AG08396 (cell line): ENCODE measurements at places on chromosomes 5 and 9.

DNA sequence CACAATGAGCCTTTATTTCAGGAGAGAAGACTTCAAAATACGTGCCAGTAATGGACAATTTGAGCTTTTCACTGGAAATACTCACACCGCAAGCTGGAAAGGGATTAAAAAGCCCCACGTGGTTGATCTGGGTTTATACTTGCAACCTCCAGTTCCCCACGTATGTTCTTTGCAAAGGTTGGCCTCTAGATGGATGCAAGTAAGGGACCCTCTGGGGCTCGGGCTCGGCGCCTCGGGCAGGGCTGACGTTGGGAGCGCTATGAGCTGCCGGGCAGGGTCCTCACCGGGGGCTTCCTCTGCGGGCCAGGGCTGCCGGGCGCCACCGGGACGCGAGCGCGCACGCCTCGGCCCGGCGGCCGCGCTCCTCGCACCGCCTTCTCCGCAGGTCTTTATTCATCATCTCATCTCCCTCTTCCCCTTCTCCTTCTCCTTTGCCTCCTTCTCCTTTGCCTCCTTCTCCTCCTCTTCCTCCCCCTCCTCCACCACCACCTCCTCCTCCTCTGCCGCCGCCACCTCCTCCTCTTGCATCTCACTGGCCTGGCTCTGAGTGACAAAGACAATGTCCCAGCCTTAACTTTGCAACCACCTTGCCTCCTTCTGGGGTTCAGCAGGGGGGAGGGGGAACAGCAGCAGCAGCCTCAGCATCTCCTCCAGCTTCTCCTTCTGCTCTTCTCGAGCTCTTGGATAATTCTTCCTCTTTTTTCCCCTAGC, 701 bp upstream of the ZNF462 start:
- peak; percentile 38 for DNase-seq

DNA sequence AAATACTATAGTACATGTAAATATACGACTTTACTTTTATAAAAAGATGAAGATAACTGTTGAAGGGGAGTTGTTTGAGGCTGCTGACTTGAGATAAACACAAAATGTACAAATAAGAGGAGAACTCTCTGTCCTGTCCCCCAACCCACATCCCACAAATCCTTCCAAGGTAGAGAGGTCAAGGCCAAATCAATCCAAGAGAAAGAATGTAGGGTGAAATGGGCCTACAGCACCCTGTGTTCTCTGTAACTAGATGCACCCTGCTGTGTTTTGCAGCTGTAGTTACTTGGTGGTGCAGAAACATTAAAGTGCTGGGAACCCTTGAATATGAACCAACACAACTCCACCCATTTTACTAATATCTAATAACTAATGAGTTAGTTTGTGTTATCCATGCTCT, 2.0 kb upstream of the LHFPL2 start:
- DNase-seq = no peak

GRCh38 chr5:101678481-101679193, 617.4 kb downstream of the SLCO4C1 start:
- peak; percentile 26 for DNase-seq

DNA sequence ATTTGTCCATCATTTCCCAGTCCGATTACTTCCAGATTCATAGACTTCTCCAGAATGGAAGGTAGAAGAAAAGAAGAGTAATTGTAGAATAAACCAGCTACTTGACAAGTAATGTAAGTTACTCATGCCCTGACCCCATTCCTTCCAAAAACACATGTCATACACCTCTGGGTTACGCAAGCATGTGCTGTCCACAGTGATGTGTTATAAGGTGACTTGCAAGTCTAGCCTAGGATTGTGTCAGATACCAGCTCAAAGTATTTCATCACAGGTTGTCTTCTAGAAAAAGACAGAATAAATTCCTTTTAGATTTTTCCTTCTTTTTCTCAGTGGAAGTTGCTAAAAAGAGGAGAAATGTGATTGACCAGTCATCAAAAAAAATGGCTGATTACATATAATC, 8.0 kb upstream of the TLR4 start:
- DNase-seq = no peak

DNA sequence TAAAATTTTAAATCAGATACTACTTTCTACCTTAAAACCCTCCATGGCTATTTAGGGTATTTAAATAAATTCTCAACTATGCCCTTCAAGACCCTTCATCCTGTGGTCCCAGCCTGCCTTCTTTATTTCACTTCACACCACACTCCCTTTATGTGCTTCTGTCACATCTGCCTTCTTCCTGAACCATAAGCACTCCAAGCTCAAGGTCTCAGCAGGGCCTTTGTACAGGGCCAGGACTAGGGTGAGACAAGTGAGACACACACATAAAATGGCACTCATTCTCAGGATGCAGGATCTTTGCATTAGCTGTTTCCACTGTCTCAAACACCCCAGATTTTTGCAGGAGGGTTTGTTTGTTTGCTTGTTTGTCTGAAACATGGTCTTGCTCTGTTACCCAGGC, 7.6 kb downstream of the ITK start:
- DNase-seq = no peak

DNA sequence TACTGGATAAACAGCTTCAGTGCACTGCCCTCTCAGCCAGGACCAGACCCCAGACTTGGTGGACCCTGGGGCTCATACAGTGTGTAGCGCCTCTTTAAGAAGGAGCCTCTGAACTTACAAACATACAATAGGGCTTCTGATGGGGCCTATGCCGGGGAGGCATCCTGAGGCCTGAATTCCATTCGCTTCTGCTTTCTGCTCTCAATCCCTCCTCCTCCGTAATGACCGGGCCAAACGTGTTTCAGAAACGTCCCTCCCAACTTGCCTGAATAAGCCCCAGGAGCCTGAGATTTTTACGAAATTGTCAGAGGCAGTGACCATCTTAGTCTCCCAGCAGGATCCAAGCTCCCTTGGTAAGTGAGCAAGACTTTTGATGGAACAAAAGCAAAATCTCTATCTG, 128.1 kb upstream of the BOD1 start:
- no peak for DNase-seq

DNA sequence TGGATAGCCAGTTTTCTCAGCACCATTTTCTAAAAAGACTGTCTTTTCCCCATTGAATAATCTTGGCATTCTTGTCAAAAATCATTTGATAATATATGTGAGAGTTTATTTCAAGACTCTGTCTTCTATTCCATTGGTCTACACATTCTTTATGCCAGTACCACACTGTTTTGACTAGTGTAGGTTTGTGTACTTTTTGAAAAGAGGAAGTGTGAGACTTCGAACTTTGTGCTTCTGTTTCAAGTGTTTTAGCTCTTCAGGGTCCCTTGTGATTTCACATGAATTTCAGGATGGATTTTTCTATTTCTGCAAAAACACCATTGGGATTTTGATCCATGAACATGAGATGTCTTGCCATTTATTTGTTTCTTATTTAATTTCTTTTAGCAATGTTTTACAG, 78.5 kb upstream of the ALDH1A1 start:
- DNase-seq = no peak

DNA sequence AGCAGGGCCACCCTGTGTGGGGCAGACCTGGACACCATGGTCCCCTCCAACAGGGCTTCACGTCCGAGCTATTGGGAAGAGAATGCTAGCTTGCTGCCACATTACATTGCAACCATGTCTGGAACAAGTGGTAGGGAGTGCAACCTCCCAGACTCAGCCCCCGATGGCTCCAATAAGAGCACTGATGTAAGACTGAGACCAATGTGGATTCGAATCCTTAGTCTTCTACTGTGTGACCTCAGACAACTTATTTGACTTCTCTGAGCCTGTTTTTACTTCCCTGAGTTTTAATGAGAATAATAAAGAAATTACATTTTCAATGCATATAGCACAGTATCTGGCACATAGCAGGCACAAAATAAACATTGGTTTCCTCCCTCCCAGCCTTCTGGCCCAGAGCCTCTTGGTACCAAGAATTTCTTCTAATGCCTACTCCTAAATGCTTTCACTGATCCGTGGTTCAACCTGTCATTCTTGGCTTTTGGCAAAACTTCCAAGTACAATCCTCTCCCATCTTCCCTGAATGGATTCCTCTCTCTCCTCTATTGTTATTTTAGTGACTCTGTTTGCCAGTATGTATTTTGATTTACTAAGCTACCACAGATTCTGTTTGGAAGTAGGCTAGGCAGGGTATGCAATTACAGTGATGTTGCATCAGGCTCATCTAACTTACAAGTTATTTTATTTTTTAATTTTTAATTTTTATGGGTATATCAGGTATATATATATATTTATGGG, 34.6 kb upstream of the COL15A1 start:
- peak; percentile 38 for DNase-seq

GRCh38 chr9:98142182-98142907, 23.3 kb upstream of the TRIM14 start:
- DNase-seq = no peak

DNA sequence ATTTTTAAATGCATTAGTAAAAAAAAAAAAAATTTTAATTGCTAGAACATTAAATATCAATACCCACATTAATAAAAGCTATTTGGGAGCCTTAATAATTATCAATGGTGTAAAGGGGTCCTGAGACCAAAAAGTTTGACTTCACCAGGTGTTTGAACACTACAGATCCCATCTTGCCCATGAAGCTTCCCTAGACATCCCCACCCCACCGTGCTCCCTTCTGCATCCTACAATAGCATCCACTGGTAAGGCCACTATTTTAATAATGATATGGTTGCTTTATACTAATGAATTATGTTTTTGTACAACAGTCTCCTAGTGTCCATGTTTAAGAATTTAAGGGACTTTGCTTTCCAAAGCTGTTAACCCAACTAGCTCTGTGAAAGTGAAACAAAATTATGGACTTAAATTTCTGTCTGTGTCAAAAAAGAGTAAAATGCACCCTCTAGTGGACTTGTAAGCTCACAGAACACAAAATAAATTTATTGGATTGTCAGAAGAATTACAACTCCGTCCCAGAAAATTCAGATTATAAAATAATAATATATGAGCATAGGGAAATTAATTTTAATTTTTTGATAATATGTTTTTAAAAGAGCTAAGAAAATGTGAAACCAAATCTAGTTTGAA, 76.0 kb downstream of the ARL15 start:
- DNase-seq = peak; percentile 16

- DNase-seq = no peak
These were observed 310.4 kb downstream of the GADD45G start for GRCh38 chr9:89915187-89915586.

DNA sequence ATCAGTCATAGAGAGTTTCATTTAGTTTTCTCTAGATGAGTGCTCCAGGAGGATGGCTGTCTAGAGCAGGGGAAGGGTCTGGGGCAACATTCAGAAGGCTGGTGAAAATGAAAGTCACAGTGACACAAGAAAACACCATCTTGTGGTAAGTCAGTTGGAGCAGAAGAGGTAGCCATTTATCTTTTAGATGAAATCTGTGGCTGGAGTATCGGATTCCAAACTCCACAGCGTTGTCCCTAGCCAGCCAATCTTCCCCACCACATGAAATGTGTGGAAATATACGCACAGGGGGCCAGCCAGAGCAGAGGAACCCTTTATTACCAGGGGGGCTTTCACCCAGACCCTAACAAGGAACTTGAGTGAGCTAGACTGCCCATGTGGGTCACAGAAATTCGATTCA, 15.9 kb upstream of the TNFAIP8 start:
- no peak for DNase-seq

DNA sequence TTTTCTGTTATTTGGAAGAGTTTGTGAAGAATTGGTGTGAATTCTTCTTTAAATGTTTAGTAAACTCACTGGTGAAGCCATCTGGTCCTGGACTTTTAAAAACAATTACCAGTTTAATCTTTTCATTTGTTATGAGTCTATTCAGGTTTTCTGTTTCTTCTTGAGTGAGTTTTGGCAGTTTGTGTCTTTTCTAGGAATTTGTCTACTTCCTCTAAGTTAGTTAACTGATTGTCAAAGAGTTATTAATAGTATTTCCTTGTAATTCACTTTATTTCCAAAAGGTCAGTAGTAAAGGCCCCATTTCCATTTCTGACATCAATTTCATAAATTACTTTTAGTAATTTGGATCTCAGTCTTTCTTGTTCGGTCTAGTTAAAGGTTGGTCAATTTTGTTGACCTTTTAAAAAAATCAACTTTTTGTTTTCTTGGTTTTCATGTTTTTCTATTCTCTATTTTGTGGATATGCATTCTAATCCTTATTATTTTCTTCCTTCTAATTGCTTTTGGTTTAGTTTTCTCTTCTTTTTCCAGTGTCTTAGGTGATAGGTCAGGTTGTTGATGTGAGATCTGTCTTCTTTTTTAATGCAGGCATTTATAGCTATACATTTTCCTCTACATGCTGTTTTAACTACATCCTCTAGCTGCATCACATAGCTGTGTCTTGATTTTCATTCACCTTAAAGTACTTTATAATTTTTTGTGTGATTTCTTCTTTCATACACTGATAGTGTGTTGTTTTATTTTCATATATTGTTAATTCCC, 7.3 kb upstream of the SMIM3 start:
- no peak for DNase-seq

GRCh38 chr9:137588891-137589290, 1.4 kb downstream of the ZMYND19 start:
- DNase-seq = no peak

DNA sequence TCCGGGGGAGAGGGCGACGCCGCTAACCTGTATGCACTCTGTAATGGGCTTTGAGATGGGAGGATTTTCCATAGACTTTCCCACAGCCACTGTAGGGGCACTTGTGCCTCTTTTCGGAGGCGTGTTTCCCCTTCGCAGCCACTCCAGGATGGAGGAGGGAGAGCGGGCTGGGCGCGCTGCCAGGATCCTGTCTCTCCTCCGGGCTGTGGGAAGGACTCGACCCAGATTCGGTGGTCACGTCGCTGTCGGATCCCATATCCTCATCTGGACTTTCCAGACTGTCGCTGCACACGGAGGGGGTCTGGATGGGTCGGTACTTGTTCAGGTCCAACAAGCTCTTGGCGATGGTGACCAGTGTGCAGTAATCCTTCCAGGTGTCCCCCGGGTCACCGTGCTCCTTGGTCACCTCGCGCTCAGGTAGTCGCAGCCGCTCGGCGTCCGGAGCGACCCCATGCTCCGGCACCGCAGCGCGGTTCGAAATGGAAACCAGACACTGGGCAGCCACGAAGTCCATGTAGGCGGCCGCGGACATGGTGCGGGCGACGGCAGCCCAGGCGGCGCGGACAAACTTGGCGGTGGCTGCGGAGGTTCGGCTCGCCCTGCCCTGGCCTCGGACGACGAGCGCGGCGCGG, 1.5 kb downstream of the KLF9 start:
- peak; percentile 77 for DNase-seq

DNA sequence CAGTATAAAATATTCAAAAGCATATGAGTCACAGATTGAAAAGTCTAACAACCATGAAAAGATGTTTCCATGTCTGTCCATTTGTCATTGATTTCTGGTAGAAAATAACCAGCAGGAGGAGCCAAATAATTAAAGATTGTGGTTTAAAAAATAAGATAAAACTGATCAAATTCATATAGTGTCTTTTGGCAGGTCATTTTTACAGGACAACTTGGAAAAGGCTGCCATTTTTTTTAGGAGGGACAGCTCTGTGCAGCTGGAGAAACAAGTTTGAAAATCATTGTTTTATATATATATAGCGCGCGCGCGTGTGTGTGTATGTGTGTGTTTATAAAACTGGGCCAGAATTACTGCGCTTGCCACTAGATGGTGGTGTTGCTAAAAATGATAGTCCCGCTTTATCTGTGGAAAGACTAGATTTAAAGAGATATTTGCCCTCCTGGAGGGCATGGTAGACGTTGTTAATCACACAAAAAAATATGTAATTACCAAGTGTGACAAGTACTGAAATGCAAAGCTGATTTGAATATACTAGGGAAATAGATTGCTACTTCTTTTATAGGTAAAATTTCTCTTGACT, 1.3 kb upstream of the TRMO start:
- DNase-seq = peak; percentile 53
